Stimulated activated CD4-positive, alpha-beta T cell treated with anti-CD3 and anti-CD28 coated beads, Interleukin-1b, Interleukin-23, amount 100 ng/mL, for 4 hours (primary cell): ENCODE measurements at places on chromosomes 1 and 21.

DNA sequence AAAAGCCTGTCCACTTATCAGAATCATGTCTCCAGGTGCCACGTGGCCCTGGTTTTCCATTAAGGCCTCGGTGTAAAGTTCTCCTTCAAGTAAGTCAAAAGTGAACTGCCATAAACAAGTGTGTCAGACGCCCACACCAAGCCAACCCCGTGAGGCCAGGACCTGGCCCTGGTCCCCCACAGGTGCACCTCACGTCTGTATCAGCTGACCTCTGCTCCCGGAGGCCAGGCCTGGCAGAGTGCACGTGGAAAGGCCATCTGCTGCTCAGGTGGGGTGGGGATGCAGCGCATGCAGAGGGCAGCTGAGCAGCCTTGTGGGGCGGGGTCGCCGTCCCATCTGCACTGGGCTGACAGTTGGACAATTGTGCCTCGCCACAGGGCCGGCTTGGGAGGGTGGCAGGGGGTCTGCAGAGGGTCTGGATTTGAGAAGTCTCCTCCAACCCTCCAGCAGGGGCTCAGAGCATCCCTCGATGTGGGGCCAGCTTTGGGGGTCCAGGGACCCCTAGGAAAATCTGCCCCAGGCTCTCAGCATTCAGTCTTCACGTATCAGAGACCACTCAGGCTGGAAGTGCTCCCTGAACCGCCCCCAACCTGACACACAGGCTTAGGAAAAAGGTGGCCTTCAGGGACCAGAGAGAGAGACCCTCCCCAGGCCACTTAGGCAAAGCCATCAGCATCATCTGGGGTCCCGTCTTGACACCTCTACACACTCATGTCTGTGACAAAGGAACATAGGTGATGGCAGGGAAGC is 3.0 kb downstream of the SLC19A1 start:
- DNase-seq: no peak

DNA sequence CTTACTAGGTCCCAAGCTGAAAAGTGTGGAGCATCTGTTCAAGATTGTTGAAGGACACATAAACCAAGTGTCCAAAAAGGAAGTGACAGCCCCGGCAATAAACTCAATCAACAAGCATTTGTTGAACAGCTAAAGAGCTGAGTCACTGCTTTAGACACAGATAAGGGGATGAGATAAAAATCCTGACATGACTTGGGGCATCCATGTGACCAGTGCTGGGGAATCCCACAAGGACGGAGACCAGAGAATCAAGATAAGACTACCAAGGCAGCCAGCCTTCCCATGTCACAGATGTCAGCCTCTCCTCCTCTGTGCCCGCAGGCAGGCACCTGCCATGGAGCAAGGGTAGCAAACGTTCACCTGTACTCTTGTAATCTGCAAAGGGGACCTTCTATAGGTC is 118.6 kb upstream of the KAZN start:
- no peak for DNase-seq

- DNase-seq: no peak
These were observed 4.8 kb downstream of the MKNK1 start for GRCh38 chr1:46599059-46599970.

- DNase-seq: no peak
These were observed 173.3 kb upstream of the FOXD3 start for GRCh38 chr1:63148825-63149645.
